ENCODE measurements at places on chromosomes 16 and 17.

- no peak for DNase-seq
These were observed 765.6 kb downstream of the CDH11 start for GRCh38 chr16:64356267-64356666.

DNA sequence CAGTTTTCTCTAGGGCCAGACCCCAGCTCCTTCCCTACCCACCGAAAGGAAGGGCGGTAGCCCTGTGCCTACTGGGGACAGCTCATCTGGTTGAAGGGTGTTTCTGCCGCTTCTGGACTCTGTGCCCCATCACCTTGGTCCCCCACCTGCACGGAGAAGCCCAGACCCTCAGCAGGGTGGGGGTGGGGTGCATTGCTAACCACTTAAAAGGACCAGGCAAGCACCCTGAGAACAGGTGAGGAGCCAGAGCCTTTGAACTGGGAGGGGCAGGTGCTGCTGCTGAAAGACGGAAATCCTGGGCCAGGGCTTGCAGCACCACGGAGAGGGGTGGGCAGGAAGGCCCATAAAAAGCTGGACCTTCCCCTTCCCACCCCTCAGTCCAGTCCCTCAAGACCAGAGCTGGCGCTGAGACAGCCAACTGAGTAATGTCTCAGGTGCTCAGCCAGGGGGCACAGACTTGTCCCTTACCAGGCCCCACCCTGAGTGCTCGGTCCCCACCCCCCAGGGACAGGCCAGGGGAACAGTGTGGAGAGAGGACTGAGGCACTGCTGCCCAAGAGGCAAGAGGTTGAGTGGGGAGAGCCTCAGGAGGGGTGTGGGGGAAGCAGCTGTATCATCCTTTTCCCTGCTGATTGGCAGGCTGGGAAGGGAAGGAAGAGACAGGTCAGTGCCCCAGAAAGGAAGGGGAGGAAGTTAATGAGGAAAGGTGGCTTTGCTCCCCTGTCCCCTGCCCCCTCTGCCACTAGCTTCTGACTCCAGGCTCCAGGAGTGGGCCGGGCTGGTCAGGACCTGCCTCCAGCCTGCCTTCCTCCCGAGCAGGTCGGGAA is 10.9 kb upstream of the SP2 start:
- no peak for DNase-seq

DNA sequence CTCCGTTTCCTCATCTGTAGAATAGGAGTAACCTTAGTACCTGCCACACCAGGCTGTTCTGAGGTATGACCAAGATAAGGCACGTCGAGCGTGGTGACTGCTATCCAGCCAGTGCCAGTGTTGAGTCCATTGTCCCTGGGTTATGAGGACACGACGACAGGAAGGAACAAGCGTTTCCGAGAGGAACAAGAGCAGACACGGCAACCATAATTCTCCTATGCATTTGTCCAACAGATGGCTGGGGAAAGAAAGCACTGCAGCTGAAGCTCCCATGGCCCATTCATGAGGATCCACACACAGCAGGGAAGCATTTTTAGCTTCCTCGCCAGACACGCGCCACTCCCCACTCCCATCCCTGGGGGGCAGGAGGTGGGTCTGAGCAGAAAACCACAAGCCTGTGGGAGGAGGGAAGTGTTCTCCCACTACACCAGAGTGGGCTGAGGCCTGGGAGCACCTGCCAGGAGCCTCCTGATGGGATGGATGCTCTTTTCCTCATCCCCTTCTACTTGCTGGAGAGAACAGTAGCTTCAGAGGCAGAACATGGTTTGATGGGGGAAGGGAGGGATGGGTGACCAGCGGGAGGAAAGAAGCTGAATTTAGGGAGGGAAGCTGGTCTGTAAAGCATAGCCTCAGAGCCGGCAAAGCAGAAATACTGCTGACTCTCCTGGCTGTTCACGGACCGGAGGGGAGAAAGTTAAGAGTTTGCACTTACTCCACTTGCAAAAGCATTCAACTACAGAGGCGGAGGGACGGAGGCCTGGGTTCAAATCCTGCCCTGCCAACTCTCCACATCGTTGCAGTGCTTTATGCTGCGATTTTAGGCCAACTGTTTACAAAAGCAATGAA is 2.7 kb downstream of the COTL1 start:
- DNase-seq: no peak

GRCh38 chr17:59561042-59561441 is 4.4 kb upstream of the DHX40 start:
- no peak for DNase-seq

DNA sequence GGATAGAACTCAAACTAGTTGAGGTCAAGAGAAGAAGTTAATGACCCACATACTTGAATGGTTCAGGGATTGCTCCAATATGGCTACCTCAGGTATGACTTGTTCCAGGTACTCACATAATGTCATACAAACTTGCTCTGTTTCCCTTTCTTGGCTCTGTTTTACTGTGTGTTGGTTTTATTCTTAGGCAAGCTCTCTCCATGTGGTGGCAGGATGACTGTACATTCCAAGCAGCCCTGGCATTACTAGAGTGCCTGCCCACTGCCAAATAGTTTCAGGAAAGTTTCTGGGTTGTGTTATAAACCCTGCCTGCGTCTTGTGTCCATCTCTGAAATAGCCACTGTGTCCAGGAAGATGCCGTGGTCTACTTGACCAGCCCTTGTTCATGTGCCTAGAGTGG is 476.8 kb downstream of the SHISA9 start:
- no peak for DNase-seq

DNA sequence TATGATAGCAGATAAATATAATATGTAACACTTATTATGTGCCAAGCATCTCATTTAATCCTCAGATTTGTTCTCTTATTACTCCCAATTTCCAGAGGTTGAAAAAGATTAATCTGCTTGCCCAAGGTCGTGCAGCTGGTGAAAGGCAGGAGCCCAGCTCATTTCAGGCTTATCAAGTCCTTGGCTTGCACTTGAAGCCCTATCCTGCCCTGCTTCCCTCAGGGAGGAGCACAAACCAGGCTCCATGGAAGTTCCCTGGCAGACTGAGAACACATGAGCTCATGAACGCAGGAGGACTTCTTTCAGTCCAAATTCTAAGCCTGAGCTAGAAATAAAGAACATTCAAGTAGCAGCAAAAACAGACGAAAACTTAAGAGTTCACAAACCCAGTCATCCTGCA is 74.8 kb downstream of the USP31 start:
- DNase-seq: no peak

GRCh38 chr16:27108826-27109665 is 42.3 kb downstream of the C16orf82 start:
- DNase-seq: no peak

GRCh38 chr17:3009411-3009920 is 53.9 kb downstream of the OR1D5 start:
- no peak for DNase-seq

- DNase-seq: no peak
These were observed 13.1 kb downstream of the SLC22A31 start for GRCh38 chr16:89187032-89187769.
